ENCODE measurements at places on chromosomes 2 and 18.

DNA sequence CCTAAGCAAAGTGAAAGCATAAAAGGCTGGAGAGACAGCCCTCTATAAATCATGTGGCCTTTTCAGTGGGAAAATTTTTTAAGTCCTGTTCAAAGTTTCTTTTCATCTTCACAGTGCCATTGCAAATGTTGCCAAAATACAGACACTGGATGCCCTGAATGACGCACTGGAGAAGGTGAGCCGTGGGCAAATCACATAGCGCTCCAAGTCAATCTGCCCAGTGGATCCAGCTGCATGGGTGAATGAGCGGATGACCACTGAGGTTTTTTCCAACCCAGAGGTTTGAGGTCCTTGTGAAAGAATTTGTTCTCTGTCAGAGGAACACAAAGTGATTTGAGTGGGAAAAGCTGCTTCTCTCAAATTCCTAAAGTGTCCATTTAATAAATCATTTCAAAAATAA, 11.8 kb downstream of the DAPL1 start:
- no peak for DNase-seq

DNA sequence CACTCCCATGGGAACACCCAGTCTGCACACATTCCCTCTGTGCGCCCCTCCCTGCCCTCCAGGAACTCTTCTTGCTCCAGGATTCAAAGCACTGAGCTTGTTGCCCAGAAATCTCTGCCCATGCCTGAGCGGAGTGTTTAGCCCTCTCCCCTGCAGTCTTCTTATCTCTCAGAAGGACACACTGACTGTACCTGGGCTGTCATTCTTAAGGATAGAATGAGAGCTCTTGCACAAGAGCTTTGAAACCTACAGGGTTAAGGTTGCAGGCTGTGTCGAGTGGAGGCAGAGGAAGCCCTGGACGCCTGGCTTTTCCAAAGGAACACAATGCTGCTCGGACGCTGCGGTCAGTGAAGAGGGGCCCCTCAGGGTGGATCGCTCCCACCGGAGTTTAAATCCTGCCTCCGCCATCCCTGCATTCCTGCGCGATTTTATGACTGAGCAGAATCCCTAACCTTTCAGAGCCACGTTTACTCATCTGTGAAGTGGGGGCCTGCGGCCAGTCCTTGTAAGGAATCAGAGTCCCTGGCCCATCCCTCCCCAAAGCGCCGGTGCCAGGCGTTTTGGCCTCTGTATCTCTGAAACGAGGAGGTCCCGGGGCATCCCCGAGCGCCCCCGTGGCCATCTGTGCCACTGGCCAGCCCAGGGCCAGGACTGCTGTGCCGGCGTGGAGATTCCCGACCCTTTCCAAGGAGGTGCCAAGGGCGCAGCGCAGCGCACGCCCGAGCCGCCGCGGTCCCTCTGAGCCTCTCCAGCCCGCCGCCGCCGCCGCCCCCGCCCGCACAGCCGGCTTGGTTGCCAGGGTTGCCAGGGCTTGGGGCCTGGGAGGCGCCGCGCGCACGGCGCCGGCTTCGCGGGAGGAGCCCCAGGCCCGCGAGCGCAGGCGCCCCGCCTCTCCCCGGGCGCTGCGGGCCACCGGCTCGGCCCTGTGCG, 58.9 kb downstream of the FAM168B start:
- DNase-seq = peak; percentile 64

- peak; percentile 26 for DNase-seq
Measured at GRCh38 chr2:71892896-71893295, 254.8 kb downstream of the CYP26B1 start.

DNA sequence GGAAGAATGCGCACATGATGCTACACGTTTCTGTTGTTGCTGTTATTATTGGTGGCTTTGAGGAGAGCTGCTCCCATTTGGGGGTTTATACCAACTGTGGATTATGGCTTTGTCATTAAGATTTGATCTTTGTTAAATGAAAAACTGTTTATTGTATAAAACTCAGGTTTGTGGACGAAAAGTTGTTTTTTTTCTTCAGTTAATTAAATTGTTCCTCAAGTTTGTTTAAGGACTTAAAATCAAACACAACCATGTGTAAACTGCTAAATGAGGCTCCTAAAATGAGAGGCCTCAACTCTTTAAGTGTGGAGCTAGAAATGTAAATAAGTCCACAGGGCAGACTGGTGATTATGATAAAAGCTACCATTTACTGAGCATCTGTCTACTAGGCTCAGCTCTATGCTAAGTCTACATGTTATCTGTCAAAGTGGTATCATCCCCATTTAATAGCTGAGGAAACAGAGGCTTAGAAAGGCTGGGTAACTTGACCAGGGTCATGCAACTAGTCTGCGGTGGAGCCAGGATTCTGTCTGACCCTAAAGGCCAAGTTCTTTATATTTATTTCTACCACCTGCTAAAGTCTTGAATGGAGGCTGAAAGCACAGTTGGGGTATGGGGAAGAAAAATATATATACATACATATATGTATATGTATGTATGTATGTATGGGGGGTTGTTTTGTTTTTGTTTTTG, 4.1 kb downstream of the MYCN start:
- no peak for DNase-seq

GRCh38 chr2:168059758-168060157, 187.6 kb downstream of the STK39 start:
- no peak for DNase-seq

DNA sequence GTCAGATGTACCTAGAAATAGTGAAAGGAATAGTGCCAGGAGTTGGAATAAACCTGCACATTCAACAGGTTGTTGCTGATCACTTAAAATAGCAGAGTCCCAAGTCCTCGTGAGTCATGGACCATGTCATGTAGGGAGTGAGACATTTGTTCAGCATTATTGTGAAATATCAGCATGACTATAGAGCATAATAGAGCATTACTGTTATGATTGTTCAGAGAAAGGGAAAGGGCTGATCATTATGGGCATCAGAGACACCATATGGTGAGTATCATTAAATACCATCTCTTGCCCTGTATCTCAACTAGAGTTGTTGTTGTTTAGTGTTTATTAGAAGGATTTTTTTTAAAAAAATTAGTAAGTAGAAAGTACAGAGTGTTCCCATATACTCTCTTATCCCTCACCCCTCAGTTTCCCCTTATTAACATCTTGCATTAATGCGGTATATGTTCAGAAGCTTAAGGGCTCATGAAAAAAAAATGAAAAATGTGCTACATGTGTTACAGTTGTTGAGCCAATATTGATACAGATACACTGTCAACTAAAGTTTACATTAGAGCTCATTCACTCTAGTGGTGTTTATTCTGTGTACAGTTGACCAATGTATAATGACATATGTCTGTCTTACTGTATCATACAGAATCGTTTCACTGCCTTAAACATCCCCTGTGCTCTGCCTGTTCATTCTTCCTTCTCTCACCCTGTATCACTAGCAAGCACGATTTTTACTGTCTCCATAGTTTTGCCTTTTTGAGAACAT, 5.7 kb downstream of the ELAC1 start:
- DNase-seq = no peak

GRCh38 chr2:169361706-169362117, 622 bp downstream of the LRP2 start:
- DNase-seq = no peak

- no peak for DNase-seq
Measured at GRCh38 chr2:219124381-219125110, 36.1 kb downstream of the NHEJ1 start.

- DNase-seq = no peak
Measured at GRCh38 chr2:179354739-179355537, 90.3 kb upstream of the SESTD1 start.

- no peak for DNase-seq
Measured at GRCh38 chr2:10588931-10589330, 100.8 kb downstream of the NOL10 start.

DNA sequence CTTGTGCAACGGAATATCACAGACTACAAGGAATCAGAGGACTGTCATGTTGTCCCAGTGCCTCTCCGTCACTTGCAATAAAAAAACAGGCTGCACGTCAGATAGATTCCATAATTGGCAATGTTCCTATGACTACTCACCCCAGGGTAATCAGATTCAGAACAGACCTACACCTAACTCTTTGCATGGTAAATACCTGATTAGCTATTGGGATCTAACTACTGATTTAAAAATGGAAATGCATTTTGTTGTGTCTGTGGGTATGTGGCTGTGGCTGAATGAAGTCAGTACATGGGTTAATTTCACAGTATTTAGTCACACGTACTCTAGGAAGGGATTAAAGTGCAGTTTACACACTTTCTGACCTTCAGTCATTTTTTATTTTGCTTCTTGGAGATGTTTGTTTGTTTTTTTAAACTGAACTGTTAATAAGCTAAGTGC, 91.7 kb downstream of the SCN3A start:
- DNase-seq = no peak

GRCh38 chr18:55338978-55339650, 248.9 kb downstream of the TCF4 start:
- no peak for DNase-seq

DNA sequence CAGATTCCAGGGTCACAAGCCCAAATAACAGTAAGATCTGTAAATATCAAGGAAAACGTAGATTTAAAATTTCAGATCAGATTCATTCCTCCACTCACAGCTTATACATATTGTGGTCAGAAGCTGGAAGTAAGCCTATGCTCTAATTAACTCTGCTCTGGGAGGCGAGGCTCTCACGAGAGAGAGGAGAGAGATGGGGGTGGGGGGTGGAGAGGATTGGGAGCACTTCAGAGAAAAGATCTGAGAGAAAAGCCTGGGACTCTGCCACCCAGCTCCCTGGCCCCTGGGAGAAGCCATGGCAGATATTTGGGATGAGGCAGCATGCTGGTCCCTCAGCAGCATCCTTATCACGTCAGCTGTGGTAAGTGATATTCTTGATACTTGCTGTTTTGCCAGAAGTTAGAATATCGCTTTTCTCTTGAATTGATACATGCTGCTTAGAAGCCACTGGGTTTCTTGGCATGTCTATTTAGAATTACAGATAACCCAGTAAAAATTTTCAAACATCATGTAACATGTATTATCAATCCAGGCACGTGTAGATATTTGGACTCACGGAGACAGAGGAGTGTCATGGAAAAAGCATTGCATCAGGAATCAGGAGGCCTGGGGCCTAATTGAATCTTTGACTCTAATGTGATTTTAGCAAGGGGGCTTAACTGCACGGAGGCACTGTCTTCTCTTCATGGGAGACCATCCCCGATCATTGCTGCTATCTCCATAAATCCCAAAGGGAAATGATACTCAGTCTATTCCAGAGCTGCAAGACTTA, 265.4 kb downstream of the HRH4 start:
- DNase-seq = no peak

GRCh38 chr2:223712642-223713041, 110.5 kb upstream of the SCG2 start:
- no peak for DNase-seq

DNA sequence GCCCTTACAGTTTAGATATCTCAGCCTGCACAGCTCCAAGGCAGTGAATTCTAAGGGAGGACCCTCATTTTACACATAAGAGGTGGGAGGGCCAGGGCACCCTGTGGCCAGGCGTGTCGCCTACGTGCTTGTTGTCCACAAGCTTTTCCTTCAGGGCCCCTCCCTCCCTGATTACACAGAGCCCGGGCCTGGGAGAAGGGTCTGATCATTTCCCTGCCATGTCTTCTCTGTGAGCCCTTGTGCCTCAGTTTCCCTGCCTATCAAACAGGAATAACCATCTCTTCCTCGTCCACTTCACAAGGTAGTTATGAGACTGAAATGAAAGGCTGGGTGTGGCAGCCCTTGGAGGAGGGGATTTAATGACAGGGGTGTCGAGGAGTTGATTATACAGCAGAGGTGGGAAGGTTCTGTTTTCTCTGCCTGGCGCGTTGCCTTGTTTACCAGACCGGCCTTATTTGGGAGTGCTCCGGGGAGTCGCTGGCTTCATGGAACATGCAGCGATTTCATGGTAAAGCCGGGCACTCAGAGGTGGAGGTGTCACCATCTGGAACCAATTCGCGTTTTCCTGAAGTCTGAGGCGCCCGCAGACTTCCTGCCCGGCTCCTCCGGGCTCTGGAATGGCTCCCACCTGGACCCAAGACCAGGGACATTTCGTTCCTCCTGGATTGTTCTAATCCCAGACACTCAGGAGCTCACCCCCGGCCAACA, 208.9 kb downstream of the KLHL29 start:
- no peak for DNase-seq

DNA sequence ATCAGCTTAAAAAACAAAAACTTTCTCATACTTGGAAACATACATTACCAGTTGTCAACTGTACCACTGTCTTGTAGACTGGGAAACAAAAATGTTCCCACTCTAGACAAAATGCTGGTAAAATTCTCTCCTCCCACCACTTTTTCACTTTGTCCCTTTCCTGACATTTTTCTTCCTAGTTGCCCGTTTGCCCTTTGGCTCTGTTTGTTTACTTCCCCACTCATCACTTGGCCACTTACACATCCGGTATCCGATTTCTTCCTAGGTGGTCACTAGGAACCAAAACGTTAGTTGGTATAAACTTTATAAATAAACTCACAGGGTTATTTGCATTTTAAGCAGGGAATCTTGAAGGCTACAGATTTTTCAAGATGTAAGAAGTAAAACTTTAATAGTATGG, 84.9 kb downstream of the METTL4 start:
- no peak for DNase-seq

- DNase-seq = no peak
Measured at GRCh38 chr2:14451312-14451711, 181.2 kb upstream of the LRATD1 start.

DNA sequence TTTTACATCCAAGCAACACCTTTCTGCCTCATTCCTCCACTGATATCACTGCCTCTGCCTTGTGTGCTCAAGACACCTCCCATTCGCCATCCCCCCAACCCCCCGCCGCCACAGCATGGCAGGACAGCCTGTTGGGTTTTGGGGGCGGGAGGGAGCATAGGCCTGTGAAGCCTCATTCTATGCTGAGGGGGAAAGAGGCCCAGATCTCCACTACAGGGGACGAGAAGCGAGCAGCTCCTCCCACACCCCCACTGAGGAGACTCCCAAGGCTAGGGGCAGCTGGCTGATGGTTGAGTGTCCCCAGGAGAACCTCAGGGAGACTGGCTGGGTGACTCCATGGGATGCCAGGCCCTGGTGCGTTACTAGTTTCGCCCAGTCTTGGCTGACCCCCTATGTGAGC, 214.3 kb upstream of the SIX2 start:
- DNase-seq = no peak

DNA sequence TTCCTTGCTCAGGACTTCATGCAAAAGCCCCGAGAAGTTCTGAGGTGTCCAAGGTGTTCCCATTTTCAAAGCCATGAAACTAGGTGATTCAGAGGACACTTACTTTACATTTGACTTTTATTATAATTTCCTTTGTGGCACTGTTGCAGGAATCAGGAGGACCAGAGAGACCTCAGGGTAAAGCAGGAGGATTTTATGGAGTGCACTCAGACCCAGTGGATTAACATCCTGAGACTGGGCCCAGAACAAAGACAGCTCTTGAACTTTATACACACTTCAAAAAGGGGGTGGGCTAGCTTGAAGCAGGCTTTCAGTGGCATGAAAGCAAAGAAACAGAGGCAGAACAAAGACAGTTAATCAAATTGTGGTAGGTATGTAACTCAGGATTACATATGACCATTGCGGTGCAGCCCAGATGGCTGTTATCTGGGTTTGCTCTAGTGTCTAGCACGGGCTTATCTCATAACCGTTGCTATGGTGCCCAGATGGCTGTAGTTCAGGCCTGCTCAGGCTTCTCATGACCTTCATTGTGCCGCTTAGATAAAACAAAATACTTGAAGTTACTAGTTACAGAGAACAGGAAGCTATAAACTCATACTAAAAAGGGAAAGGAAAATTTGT, 39.4 kb downstream of the TMEM182 start:
- DNase-seq = no peak

Data from left forelimb (tissue), 1 donor.